ENCODE measurements at places on chromosomes 4 and X.

GRCh38 chr4:1511441-1512041 lies 105.3 kb upstream of the NKX1-1 start:
- DNase-seq: no peak

- DNase-seq: no peak
Measured at GRCh38 chr4:123120473-123120872, 198.1 kb upstream of the NUDT6 start.

DNA sequence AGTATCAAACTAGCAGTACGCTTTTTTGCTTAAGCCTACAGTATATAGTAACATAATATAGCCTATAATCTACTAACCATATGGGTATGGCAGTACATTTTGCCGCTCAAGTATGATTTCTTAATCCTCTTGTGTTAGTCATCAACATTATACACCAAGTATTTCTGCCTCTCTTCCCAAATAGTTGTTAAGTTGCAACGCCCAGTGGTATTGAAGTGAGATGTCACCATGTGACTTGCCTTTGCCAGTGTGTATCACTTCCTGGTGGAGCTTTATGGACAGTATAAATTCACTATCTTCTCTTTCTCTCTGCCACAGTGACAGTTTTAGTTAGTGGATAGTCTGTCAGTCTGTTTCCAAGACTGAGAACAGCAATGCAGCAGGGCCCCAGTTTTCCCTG lies 535.5 kb downstream of the PDHA2 start:
- no peak for DNase-seq

DNA sequence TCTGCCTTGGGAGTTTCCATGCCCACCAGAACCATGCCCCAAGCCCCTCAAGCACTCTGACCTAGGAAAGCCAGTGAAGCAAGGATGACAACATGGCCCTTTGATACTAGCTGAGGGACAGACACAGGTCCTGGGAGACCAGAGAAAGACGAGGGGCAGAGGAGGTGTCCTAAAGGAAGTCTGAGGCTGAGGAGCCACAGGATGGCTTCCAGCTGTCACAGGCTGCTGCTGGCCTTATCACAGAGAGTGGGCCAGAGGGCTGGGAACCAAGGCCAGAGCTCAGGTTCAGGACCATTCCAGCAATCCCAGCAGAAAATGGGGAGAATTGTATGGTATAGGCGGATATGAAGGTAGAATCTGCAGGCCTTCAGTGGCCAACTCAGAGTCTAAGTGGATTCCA lies 31.7 kb upstream of the MSANTD1 start:
- DNase-seq: no peak

- DNase-seq: no peak
Measured at GRCh38 chrX:8868906-8869305, 67.7 kb upstream of the FAM9A start.

DNA sequence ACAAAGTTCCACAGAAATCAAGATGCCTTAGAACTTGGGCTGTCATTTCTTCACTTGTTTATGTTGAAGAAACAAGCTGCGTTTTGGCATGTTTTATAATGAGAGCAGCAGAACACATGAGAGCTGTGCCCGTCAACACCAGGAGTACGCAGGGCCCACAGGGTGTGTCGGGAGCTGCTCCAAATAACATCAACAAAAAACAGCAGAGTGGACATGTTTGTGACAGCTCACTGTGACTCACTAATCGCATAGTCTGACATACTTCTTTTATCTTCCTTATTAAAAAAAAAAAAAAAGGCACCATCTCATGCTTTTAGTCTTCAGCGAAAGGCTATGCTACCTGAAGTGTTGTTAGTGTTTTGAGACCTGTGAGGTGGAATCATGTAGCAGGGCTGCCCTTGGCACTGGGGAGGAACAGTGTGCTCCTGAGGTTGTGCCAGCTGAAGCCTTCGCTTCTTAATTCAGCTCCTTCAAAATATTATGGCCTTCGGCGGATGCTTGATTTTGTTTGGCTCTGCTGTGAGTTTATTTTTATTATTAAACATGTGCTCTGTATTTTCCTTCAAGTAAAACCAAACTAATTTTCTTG lies 32.8 kb downstream of the FHDC1 start:
- no peak for DNase-seq

GRCh38 chr4:5962416-5962815 lies 55.8 kb downstream of the C4orf50 start:
- DNase-seq: peak; percentile 25

DNA sequence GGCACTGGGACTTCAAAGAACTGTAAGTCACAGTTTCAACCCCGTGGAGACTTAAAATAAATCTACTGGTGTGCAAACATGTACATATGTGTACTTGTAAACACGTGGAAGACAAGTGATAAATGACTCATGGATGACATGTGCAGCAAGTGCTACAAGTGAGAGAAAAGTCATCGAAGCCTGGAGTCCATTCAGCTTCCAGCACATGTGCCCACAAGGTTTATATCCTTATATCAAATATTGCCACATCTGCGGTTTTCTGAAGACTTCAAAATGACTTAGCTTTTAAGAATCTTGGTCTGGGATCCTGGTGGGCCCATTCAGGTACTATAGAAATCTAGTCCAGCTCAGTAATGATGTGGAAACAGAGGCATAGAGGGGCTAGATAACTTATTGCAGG lies 33.0 kb upstream of the TTC29 start:
- no peak for DNase-seq

DNA sequence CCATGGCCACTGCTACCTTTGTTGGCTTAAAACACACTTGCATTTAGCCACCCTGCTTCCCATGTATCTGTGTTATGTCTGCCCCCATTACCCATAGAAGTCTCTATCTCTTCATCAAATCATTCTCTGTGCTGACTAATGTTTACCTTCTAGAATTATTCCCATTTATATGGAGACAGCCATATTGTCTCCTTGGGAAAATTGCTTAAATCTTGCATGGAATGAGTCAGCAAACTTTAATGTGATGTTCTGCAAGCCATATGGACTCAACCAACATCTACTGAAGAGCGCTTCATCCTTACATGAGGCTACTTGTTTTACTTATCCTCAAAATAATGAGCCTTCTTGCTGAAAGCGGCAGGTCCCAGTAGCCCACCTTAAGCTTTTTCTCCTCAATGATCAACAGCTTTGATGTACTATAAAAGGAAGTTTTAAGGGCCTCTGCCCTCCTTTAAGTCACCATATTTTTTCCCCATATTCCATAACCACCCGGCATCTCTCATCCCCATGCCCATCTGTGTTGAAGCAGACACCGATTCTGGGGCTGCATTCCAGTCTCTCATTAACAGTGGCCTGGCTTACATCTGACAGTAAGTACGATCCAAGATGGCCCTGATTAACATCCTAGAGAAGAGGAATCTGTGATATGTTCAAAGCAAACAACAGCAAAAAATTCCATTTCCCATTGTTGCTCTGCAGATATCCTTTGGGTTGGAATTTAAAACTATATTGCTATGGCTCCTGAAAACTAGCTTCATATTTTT lies 130.4 kb downstream of the ARHGAP6 start:
- no peak for DNase-seq

DNA sequence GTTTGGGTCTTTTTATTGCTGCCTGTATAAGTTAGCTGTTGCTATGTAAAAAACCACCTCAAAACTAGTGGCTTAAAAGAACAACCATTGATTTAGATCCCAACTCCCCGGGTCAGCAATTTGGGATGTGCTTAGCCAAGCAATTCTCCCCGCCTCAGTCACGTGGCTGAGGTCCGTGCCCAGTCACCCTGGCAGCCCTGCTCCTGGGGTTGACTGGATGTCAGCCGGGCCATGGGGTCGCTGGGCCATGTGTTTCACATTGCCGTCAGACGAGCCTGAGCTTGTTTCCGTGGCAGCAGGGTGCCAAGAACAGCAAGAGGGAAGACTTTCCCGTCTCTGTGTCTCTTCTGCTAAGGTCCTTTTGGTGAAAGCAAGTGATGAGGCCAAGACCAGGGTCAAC lies 345.7 kb upstream of the FAT1 start:
- no peak for DNase-seq

DNA sequence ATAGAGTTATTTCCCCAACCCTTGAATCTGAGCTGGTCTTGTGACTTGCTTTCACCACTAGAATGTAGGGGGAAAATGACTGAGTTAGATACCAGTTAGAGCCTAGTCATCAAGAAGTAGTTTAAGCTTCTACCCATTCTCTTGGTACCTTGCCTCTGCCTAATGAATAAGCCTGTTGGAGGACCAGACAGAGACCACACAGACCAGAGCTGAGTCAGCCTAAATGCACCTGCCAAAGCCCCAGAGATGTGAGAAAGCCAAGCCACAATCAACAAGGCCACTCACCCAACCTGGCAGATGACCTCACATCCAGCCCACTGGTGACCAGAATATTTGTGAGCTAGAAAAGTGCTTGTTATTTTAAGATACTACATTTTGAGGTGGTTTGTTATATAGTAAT lies 85.2 kb upstream of the DCLK2 start:
- no peak for DNase-seq

- no peak for DNase-seq
Measured at GRCh38 chr4:80219301-80220025, 22.2 kb downstream of the PRDM8 start.

- no peak for DNase-seq
Measured at GRCh38 chr4:185820146-185821028, 8.4 kb upstream of the SORBS2 start.

DNA sequence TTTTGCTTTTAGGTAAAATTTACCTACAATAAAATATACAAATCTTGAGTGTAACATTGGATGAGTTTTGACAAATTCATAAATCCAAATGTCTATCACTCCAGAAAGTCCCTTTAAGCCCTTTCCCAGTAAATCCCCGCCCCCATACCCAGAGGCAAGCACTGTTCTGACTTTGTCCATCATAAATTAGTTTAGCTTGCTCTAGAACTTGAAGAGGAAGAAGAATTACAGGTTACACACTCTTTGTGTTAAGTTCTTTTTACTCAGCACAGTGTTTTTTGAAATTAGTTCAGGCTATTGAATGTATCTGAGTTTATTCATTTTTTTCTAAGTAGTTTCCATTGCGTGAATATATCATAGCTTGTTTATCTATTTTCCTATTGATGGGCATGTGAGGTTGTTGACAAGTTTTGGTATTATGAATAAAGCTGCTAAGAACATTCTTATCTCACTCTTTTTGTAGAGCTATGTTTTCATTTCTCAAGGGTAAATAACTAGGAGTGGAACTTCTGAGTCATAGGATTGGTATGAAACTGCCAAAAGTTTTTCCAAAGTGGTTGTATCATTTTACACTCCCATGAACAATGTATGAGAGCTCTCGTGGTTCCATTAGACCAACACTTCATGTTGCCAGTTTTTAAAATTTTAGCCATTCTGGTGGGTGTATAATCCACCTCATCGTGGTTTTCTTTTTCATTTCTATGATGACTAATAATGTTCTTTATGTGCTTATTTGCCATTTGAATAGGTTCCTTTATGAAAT lies 22.4 kb upstream of the HPSE start:
- DNase-seq: no peak

- no peak for DNase-seq
Measured at GRCh38 chrX:77597090-77597489, 149.9 kb downstream of the FGF16 start.

DNA sequence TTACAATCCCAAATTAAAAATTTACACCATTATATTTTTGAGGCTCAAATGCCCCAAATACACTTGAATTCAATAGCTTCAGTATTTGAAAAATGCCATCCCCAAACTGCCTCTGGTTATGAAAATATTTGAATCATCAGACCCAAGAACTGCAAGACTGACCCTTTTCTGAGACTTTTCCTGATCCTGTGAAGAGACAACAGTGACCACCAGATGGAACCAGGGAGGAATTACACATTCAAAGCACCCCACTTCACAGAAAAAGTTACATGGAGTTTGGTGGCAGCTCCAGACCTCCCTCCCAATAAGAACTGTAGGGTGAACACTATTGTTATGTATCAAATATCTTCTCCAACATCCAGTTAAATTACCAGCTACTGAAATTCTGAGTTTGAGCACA lies 44.0 kb upstream of the SCD5 start:
- DNase-seq: no peak

All from left forelimb (tissue), 1 donor.